ENCODE measurements at places on chromosomes 4 and X.

DNA sequence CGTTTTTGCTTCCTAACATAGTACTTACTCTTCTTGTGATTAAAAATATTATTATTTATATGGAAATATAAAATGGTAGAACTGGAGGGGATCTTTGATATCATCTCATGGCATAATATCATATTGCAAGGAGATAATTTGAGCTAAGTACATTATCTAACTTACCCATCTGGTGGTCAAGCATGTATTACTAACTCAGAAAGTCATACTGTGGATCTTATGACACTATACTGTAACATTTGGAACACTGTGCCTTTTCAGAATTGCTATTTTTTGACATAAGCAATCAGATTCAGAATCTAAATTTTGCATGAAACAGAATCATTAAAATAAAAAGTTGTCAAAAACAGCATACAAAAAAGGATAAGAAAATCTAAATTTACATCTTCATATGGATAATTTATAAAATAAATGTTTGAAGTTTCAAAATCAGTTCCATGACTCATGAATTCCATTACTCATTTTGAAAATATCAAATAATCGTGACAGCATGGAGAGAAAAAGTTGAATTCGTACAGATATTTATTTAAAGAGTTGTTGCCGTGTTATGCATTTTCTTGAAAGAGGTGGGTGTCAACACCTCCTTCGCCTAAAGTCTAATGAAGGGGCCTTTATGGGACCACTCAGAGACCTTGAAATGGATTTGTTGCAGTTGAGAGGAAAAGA is 928.1 kb downstream of the PDHA2 start:
- DNase-seq = no peak

GRCh38 chr4:89894649-89895550 is at the start of gene MMRN1:
Gene MMRN1, plus strand, starts transcription at chr4:89894854. Its CDS starts 118 bp downstream, at chr4:89894972.
- no peak for DNase-seq

GRCh38 chrX:39845233-39845632 is 252.5 kb downstream of the BCOR start:
- DNase-seq = no peak

DNA sequence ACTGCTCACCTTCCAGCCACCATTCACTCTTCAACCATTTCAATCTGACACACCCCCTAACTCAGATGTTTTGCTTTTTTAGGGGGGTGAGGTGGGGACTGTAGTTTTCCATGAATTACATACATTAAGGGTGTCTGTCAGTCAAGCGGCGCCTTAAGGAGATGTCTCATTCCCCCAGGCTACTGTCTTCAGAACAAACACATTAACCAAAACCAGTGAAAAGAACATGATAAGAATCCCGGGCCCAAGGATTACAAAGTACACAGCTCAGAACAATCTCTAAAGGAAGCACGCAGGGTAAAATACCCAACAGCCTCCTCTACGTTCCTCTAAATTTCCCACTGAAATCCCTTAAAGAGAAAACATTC is 62.5 kb upstream of the IRF2 start:
- DNase-seq = no peak

DNA sequence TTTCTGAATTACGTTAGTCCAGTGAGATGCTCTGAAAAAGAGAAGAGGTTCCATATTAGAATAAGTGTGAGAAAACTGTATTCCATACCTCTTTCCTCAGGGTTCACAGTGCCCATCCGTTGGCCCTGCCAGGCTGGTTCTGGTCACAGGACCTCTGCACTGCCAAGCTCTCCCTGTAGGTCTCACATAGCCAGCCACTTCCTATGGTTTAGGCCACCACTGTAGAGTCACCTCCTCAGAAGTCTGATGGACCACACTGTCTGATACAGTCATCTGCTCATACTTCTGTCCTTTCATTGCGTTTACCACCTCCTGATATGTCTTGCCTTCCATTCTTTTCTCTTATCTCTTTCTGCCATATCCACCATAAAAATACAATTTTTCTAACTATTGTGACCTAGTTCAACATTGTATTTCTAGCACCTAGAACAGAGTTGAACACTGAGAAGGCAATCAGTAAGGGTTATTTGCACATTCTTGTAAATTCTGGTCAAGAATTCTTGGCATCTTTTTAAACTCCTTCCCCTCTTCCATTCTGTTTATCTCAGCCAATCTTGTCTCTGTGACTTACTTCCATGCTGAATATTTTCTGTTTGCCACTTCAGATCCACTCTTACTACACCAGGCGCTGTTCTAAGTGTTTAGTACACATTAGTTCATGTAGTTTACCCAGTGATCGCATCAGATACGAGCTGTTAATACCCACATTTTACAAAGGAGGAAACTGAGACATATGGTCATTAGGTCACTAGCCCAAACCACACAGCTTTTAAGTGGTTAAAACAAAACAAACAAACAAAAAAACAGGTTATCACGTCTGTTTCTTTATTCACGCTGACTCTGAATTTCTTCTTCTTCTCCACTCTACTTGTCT is 125.6 kb downstream of the CBR4 start:
- DNase-seq = no peak

DNA sequence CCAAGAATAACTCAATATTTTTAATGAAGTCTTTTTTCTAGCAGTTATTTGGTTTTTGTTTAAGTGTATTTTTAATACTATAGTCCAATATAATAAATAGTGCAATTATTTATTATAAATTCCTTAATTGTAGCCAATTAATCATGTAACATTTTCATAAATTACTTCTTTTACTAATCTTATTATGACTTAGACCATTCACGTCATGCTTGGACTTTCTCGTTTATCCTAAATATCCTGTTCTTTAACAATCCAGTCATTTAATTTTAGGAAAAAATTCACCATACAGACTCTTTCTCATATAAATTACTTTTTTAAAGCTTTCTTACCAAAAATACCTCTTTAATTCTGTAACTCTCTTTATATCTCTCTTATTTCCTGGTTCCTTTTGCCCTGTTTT is 350.1 kb downstream of the AR start:
- DNase-seq = no peak

DNA sequence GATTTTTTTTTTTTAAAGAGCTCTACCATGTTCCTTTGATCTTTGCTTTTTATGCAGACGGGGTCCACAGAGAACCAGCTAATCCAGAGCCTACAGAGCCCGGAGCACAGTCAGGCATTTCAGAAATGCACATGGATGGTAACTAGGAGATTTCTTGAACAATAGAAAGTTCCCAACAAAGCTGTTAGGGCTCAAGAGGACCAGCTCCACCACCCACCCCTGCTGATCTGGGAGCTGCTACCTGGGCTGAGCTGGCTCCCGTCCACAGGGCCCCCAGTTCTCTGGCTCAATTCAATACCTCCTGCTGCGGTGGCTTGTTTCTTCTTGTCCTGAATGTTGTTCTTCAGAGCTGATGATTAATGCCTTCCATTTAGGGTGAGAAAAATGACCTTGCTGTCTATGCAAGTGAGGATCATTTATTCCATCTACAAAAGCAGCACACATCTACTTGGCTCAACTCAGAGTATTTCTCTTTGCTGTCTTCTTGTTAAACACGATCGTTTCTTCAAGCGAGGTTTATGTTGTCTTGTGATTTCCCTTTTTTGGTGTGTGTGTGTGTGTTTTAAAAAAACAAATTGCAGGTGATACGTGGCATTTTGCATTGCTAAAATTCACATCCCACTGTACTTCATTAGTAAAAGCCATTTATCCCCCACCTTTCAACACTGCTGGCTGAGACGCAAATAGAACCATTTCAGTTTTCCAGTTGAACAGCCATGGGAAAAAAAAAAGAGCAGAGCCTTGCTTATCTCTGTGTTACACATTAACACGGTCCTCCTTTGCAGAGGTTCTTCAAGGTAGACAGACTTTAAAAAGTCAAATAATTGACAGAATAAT is 31.3 kb downstream of the IGFBP7 start:
- no peak for DNase-seq

GRCh38 chr4:169400832-169401231 is 130.1 kb upstream of the SH3RF1 start:
- no peak for DNase-seq

DNA sequence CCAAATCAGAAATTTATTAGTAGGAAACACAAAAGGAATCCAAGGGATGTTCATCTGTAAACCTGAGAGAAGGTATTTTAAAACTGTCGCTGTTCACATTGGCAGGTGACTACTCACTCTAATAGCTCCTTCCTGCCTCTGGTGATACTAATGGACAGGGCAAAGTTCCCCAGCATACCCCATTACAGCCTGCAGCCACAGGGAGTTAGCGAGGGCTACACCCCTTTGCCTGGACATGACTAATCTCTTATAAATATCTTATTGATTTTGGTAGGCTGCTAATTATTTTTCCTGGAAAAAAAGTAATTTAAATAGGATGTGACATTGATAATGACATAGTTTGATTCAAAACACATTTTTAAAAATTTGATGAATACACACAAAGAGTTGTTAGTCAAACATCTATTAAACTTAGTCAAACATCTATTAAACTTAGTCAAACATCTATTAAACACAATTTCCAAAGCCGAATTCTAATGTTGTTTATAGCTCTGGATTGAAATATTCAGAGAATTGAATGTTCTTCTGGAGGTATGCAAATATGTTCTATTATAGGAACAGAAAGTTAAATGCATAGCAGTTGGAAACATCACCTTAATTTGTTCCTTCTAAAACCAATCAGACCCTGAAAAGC is 83.0 kb upstream of the CBR4 start:
- DNase-seq = no peak

DNA sequence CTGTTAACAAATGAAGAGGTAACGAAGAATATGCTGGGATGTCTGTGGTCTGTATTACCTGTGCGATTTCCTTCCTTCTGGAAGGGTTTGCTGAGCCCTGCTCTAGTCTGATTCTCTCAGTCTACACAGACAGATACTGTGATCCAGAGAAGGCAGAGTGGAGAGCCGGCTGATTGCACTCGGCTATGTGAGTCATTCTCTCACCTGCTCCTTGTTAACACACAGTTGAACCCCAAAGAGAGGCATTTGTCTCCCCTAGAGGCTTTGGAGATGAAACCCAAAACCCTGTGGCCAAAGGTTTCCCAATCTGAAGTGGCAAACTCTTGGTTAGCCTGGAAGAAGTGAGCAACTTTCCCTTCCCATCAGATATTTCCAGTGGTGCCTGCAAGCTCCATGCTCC is 78.1 kb upstream of the GPC4 start:
- no peak for DNase-seq

DNA sequence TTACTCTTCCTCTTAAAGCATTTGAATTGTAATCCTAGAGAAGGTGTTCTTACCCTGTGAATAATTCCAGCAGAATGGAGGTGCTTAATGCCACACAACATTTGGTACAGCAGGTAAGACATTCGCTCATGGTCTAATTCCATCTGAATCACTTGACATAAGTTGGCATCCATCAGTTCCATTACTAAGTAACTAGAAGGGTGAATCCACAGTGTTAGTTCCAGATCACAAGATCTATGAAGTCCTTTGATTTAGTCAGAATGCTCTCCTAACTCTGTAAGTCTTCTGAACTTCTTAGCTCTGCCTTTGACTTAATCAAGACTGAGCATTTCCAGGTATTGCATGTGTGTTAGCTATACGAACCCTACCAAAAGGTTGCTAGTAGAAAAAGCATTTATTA is 258.0 kb downstream of the MAPK10 start:
- DNase-seq = no peak

GRCh38 chr4:89820010-89820409 is 17.0 kb downstream of the SNCA start:
- no peak for DNase-seq

DNA sequence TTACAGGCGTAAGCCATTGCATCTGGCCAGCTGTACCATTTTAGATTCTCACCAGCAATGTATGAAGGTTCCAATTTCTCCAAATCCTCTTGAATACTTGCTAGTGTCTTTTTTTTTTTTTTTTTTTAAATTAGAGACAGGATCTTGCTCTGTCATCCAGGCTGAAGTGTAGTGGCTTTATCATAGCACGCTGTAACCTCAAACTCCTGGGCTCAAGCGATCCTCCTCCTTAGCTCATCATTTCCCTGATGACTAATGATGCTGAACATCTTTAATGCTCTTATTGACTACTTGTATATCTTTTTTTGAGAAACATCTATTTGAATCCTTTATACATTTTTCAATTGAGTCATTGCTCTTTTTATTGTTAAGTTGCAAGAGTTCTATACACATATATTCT is 40.3 kb downstream of the HDAC8 start:
- no peak for DNase-seq

DNA sequence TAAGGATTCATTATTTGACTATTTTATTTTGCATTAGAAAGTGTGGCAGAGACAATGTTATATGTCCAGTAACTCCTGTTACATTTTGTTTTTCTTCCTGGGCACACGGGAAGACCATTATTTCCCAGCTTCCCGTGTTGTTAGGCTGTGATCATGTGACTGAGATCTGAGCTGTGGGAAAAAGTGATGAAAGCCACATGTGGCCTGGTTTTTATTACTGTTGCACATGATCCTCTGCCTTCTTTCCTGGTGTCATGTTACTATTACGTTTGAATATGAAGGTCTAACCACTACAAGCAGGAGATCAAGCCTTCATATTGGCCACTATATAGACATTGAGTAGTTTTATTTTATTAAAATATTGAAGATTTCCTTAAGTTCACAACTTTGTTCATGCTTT is 28.2 kb upstream of the MID1 start:
- no peak for DNase-seq

DNA sequence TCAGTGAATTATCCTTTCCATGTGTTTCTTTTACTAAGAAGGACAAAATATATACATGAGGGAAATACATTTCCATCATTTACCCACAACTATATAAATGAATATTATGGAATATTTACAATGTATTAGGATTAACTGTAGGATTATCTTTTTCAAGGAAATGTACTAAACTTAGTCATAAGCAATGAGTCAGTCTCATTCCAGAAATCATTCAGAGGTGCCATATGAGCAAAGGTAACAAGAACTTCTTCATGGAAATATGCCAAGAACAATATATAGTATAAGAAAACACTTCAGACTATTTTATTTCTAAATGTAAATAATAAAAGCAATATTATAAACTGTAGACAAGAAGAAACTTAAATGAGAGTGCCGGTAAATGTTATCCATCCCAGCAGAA is 67.1 kb downstream of the USP38 start:
- DNase-seq = no peak

GRCh38 chr4:98680806-98681205 is 22.4 kb upstream of the TSPAN5 start:
- no peak for DNase-seq

DNA sequence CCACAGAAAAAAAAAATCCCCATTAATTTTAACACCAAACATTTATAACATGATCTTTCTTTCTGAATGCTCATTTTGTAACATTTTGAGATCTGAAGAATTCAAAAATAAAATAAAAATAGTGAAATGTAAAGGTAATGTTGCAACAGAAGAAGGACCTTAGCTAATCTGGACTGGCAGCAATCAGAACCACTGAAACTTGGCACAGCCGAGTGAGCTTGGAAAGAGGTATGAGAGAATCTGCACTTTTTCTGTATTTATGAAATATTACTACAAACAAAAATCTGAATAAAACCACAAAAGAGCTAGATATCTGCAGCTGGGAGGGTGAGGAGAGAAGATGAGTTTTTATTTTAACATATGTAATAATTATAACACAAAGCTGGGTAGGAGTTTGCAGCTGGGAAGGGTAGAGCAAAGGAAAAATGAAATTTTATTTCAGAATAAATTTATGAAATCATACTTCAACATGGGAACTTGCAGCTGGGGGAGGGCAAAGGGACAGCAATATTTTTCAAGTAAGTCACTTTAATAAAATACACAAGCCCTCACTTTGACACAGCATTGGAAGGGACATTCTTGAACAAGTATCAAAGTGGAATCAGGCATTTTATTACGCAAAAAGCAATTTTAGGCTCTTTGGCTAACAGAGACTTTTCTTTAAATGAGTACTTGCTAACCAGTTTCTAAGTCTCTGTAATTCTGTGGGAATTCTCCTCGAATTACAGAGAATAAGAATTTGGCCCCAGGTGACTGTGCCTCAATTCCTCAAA is 26.7 kb downstream of the DKK2 start:
- DNase-seq = no peak
